ENCODE measurements at places on chromosomes 13 and 19.

GRCh38 chr19:49786376-49786820 is 19.6 kb downstream of the AP2A1 start:
- DNase-seq = peak; percentile 20

GRCh38 chr19:39160523-39160861 is 34.9 kb downstream of the PAK4 start:
- peak; percentile 16 for DNase-seq

- no peak for DNase-seq
Observed at GRCh38 chr13:59680429-59681024, 483.2 kb downstream of the DIAPH3 start.

- DNase-seq = no peak
Observed at GRCh38 chr19:39515551-39516191, 732 bp downstream of the SELENOV start.

GRCh38 chr13:31043957-31044356 is 111.5 kb downstream of the TEX26 start:
- DNase-seq = no peak

GRCh38 chr19:52170304-52170703 is 1.1 kb downstream of the ZNF836 start:
- no peak for DNase-seq

GRCh38 chr13:42239644-42240043 is 32.3 kb upstream of the AKAP11 start:
- no peak for DNase-seq

GRCh38 chr13:86085890-86086289 is 286.7 kb upstream of the SLITRK6 start:
- no peak for DNase-seq

DNA sequence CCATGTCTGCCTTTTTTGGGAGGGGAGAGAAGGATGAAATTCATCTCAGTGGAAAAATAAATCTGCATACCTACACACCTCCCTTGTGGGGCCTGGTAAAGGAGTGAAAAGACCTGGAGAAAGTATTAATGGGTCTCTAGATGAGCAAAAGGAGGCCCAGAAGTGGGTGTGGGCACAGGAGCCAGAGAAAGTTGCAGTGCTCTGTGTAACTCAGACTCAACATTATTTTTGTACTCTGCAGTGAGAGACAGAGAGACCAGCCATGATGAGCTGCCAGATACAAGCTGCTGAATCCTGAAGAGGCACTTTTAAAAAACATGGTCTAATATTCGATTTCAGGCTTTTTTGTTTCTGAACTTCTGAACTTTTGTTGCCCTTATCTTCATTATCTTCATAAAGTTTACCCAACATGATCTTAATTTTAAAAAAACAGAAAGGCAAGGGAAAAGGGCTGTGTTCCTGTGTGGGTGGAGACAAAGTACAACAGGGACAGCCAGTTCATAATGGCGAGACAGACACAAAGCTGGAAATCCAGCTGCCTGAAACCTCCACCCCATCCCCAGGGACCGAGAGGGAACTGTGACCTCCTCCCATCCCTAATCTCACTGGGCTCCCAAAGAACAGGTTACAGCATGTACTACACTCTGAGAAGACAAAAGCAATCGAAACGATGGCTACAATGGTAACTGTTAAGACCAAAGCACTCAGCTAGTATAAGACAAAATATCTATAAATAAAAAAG is 77.2 kb downstream of the KLF12 start:
- no peak for DNase-seq

DNA sequence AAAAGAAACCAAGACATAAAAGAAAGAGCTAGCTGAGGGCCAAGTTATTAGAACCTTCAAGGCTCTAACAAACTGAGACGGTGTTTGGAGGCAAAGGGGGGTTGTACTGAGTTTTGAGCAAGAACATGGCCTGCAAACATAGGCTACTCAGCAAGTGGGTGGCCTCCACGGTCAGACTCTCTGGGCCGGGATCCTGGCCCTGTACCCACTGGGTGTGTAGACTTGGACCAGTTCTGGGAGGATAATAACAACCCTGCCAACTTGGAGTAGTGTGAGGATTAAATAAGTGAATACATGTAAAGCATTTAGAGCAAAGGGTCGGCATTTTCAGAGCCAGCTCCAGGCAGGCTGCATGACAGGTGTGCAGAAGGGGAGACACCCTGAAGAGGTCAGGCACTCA is 56.1 kb upstream of the TNFRSF19 start:
- DNase-seq = no peak
